ENCODE measurements at places on chromosomes 3 and 15.

DNA sequence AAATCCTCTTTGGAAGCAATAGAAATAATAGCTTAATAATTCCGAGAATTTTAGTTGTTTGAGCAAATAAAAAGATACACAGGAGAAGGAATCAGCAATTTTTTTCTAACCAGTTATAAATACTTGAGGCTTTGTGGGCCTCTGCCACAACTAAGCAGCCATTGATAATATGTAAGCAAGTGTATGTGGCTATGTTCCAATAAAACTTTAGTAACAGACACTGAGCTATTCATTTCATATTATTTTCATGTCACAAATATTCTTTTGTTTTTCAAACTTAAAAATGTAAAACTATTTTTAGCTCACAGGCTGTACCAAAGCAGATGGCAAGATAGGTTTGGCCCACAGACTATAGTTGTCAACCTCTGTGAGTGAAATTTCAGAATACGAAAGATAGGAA is 85.7 kb downstream of the MSL2 start:
- no peak for DNase-seq

- DNase-seq: no peak
These were observed 13.8 kb upstream of the OR5K3 start for GRCh38 chr3:98376631-98377030.

DNA sequence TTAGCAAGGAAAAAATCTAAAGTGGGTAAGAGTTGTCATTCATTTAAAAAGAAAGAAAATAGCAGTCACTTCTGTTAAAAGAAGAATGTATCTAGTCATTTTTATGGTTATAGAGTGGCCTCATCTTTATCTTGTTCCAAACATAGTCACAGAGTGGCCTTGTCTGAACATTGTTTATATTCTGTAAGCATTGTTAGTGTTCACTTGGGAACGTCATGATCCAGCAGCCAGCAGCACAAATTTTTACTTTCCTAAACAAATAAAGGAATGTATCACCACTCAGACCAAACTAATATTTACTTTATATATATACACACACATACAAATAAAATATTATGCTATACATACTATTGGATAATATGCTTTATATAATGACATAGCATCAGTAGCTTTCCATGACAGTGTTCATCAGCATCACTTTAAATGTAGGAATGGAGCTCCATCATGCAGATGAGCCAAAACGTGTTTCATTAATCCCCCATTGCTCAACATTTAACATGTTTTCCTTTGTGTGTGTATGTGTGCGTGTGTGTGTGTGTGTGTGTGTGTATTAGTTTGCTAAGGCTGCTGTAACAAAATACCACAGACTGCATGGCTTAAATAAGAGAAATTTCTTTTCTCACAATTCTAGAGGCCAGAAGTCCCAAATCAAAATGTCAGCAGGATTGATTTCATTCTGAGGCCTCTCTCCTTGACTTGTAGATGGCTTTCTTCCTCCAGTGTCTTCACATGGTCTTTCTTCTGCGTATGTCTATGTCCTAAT is 39.6 kb upstream of the GYG1 start:
- DNase-seq: no peak

GRCh38 chr3:148223266-148223665 is 474.4 kb upstream of the AGTR1 start:
- DNase-seq: peak; percentile 33

DNA sequence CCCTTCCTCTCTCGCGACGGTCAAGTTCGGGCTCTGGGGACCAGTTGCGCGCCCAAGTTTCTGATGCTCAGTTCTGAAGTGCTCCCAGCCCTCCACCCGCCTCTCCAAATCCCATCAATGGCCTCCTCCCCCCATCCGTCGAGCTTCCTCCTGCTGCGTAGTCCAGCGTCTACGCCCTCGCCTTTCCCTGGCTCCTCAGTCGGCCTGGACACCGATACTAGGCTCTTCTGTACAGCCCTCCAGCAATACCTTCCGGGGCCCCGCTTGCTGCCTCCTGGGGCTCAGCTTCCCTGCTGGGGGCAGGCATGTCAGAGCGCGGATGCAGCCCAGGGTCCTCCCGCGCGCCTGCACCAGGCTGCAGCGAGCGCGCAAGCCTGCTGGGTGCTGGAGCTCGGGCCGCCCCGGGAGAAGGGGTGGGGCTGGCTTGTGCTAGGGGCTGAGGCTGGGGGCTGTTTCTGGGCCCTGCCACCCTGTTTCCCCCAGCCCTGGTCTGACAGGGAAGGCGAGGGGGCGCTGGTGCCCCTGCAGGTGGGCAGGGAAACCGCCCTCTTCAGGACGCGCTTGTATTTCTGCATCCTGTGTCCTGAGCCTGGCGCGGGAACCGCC is 353.3 kb upstream of the SUCLG2 start:
- DNase-seq: no peak
